ENCODE measurements at places on chromosomes 11 and 22. TPM values are rescaled to one million over a fixed set of nuclear protein-coding genes. Genes with fewer than 3 reads are reported as not detected.

Gene RELT
- total RNA-seq = 13.2 TPM

Gene CCDC87
- 0.33 TPM for total RNA-seq

Gene HEPHL1
- not detected for total RNA-seq

DNA sequence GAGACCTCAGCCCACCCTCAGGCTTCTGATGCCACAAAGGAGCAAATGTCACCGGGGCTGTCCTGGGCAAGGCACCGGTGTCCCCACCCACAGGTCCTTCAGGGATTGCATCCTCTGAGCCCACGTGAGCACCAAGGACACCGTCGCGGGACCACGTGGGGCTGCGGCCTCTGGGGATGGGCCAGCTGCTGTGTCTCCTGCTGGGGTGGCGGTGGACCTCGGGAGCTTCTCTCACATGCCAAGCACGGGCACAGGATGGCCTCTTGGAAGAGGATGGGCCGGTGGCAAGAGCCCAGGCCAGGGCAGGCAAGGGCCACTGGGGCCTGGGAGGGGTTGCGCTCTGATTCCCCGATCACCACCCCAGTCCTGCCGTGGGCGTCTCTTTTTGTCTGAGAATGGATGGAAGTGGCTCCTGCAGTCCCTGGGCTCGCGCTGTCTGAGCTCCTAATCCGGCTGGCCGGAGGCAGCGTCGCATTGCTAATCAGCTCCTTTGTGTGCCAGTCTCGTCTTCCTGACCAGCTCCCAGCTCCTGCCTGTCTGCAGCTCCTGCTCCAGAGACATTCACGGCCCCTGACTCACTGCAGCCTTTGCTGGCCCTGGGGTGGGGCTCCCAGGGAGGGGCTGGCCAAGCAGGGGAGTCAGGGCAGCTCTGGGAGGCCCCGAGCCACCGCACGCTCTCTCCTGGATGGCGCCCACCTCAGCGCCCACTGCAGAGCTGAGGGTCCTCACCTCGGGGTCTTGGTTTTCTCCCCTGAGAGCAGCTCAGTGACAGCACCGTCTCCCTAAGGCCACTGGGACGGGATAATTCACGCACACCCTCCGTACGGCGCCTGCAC is 146.7 kb downstream of the CTTN start:
- H3K4me3 ChIP-seq = no peak overlapping the region
- H3K36me3 ChIP-seq = no peaks in the 10 kb centered on the region
- H3K27me3 ChIP-seq = no peaks in the 10 kb centered on the region
- peak; percentile 52 for DNase-seq

- no peaks in the 10 kb centered on the region for H3K4me1 ChIP-seq
- no peaks in the 10 kb centered on the region for H3K36me3 ChIP-seq
- no peak overlapping the region for H3K4me3 ChIP-seq
- no peak for DNase-seq
- no peak overlapping the region for H3K27ac ChIP-seq
Measured at GRCh38 chr11:23577296-23577695, 717.0 kb upstream of the CCDC179 start.

GRCh38 chr11:60993615-60994014 is 22.1 kb downstream of the CD6 start:
- no peaks in the 10 kb centered on the region for H3K36me3 ChIP-seq
- no peak overlapping the region for H3K4me3 ChIP-seq
- DNase-seq = no peak
- H3K4me1 ChIP-seq = no peaks in the 10 kb centered on the region
- no peaks in the 10 kb centered on the region for H3K27me3 ChIP-seq

- H3K4me1 ChIP-seq = peaks cover 3% of the 10 kb centered on the region
- no peak for DNase-seq
- no peaks in the 10 kb centered on the region for H3K27me3 ChIP-seq
Measured at GRCh38 chr11:128711136-128711535, 17.3 kb downstream of the FLI1 start.

DNA sequence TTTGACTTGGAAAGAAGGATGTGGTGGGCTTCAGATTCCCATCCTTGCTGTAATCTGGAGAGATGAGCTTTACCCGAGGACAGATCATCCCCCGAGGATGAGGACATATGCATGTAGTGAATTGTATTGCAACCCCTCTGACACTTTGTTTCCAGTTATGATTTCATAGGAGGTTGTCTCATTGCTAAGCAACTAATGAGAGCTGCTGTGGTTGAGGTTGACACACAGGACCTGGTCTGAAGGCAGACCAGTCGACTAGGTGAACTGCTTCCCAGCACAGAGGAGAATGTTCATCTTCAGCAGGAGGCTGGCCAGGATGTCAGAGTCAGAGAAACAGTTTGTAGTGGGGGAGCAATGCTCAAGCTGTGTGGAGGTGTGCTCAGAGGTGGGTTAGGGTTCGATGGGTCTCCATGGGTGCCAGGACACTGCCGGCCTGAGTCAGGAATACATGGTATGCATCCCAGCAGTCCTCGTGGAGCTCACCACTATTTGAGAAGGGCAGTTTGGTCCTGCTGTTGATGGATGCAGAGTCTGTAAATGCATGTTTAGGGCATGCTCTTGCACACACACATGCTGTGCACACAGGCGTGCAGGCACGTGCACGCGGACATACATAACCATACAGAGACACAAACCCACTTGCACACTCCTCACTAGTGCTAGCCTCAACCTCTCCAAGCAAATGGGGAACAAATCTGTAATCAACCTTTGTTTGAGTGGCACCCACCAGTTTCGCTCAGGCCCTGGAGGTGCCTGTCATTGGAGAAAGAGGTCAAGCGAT is 153.7 kb downstream of the TBC1D22A start:
- H3K27ac ChIP-seq = no peak overlapping the region
- no peak overlapping the region for H3K4me3 ChIP-seq
- peaks cover 2% of the 10 kb centered on the region for H3K36me3 ChIP-seq
- H3K4me1 ChIP-seq = no peaks in the 10 kb centered on the region

Gene BUD13
- total RNA-seq = 12.9 TPM

- no peaks in the 10 kb centered on the region for H3K27me3 ChIP-seq
- peaks cover 2% of the 10 kb centered on the region for H3K4me1 ChIP-seq
- no peaks in the 10 kb centered on the region for H3K36me3 ChIP-seq
- H3K27ac ChIP-seq = no peak overlapping the region
- DNase-seq = no peak
- H3K4me3 ChIP-seq = no peak overlapping the region
Measured at GRCh38 chr22:40240686-40241085, 63.0 kb downstream of the TNRC6B start.

GRCh38 chr11:77406396-77406795 is 67.5 kb downstream of the PAK1 start:
- no peak for DNase-seq
- no peaks in the 10 kb centered on the region for H3K36me3 ChIP-seq
- H3K4me1 ChIP-seq = peaks cover 9% of the 10 kb centered on the region
- no peaks in the 10 kb centered on the region for H3K27me3 ChIP-seq
- no peak overlapping the region for H3K4me3 ChIP-seq

DNA sequence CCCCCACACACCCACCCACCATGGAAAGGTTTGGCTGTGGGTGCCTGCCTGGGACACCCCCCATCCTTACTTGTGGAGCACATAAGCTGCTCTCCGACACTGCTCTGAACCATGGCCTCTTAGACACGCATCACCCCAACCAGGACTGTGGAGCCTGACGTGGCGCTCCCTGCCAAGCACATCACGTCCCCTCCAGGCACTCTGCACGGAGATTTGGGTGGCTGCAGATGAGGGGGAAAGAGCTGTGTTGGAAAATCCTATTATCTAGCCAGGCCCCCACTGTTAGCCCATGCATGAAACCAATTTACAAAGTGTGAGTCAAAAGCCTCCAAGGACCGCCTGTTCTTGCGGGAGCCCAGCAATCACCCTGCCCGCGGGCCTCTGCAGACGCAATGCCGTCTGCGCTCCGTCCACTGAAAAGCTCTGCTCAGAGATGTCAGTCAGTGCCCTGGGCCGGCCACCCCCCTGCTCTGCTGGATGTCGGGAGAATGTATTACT is 163.4 kb upstream of the NECTIN1 start:
- no peaks in the 10 kb centered on the region for H3K27me3 ChIP-seq
- no peak overlapping the region for H3K27ac ChIP-seq
- no peaks in the 10 kb centered on the region for H3K36me3 ChIP-seq
- H3K4me1 ChIP-seq = no peaks in the 10 kb centered on the region
- DNase-seq = no peak

DNA sequence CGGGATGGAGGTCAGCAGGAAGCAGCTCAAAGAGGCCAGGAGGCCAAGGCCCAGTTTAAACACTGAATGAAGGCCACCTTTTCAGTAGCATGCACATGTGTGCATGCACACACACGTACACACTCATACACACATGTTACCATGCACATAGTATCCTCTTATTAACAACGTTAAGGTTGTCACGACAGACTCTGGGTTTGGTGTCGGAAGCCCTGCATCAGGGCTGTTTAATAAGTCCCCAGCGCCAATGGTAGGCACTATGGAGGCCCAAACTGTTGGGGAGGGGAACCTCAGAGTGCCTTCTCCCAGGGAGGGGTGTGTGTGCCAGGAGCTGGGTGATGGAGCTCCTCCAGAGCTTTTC is 39.5 kb upstream of the ADA2 start:
- no peaks in the 10 kb centered on the region for H3K4me1 ChIP-seq
- DNase-seq = no peak
- H3K36me3 ChIP-seq = no peaks in the 10 kb centered on the region
- no peaks in the 10 kb centered on the region for H3K27me3 ChIP-seq
- no peak overlapping the region for H3K27ac ChIP-seq

Gene MOGAT2
- total RNA-seq = not detected

DNA sequence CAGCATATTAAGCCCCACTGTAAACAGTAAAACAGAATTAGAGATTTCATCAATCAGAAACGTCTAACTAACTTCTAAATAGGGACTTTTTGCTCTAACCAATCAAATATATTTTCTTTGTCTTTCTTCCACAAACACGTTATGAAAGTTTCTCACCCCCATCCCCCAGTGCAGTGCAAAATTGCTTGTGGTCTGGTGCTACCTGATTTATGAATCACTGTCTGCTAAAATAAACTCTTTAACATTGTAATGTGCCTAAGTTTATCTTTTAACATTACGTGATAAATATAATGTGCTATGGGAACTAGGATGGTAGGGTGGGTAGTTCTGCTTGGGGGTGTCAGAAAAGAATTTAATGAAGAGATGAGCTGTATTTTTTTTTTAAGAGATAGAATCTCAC is 47.3 kb upstream of the SLC5A1 start:
- no peak overlapping the region for H3K27ac ChIP-seq
- no peaks in the 10 kb centered on the region for H3K4me1 ChIP-seq
- H3K4me3 ChIP-seq = no peak overlapping the region
- no peaks in the 10 kb centered on the region for H3K27me3 ChIP-seq

GRCh38 chr11:45156201-45156600 is 9.8 kb downstream of the PRDM11 start:
- no peaks in the 10 kb centered on the region for H3K4me1 ChIP-seq
- H3K4me3 ChIP-seq = no peak overlapping the region
- no peaks in the 10 kb centered on the region for H3K27me3 ChIP-seq
- peak; percentile 41 for DNase-seq
- H3K27ac ChIP-seq = no peak overlapping the region
- no peaks in the 10 kb centered on the region for H3K36me3 ChIP-seq

DNA sequence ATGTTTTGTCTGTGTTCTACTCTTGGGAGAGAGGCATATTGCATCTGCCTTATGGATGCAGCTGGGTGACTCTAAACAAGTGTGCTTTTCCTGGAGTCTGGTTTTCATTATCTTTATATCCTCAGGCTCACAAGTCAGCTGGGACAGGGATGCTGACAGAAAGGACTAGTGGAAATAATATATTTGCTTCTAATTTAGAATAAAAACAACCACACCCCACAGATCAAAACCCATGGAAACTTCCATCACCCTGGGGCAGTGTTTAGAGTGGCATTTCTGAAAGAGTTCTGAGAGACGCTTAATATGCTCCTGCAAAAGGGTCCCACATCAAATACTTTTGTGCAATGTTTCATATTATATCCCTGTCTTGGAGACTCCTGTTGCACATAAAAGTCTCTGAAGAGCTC is 20.8 kb downstream of the KCNE3 start:
- no peaks in the 10 kb centered on the region for H3K4me1 ChIP-seq
- no peaks in the 10 kb centered on the region for H3K36me3 ChIP-seq
- DNase-seq = no peak
- H3K27me3 ChIP-seq = no peaks in the 10 kb centered on the region

Gene SLC22A12
- not detected for total RNA-seq

Gene CD248
- total RNA-seq = 118 TPM

Gene SLC22A6
- total RNA-seq = not detected

DNA sequence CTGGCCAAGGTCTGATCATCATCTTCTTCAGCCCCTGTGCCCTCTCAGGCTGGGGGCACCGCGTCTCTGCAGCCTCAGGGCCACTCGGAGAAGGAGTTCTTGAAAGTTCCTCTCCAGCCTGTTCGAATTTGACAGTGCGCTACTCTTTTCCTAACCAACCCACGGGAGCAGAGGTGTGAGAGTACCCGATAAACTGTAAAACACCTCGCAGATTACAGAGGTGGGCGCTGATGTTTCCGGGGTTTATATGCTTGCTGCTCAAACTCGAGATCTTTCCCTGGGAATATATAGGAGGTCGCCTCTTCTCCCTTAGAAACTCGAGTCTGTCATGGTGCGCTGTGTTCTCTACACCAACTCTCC is 515 bp downstream of the CTR9 start:
- H3K27ac ChIP-seq = no peak overlapping the region
- peak overlapping the region; percentile 84 for H3K4me3 ChIP-seq
- no peaks in the 10 kb centered on the region for H3K36me3 ChIP-seq
- DNase-seq = no peak
- H3K27me3 ChIP-seq = no peaks in the 10 kb centered on the region
- H3K4me1 ChIP-seq = no peaks in the 10 kb centered on the region

GRCh38 chr11:122141725-122142124 is 25.7 kb upstream of the BLID start:
- H3K27me3 ChIP-seq = no peaks in the 10 kb centered on the region
- H3K27ac ChIP-seq = no peak overlapping the region
- H3K4me3 ChIP-seq = no peak overlapping the region
- no peak for DNase-seq
- H3K4me1 ChIP-seq = peaks cover 3% of the 10 kb centered on the region

GRCh38 chr11:78564490-78565467 is 9.9 kb downstream of the NARS2 start:
- no peaks in the 10 kb centered on the region for H3K27me3 ChIP-seq
- H3K4me1 ChIP-seq = peaks cover 4% of the 10 kb centered on the region
- H3K36me3 ChIP-seq = no peaks in the 10 kb centered on the region
- H3K4me3 ChIP-seq = no peak overlapping the region
- no peak overlapping the region for H3K27ac ChIP-seq

DNA sequence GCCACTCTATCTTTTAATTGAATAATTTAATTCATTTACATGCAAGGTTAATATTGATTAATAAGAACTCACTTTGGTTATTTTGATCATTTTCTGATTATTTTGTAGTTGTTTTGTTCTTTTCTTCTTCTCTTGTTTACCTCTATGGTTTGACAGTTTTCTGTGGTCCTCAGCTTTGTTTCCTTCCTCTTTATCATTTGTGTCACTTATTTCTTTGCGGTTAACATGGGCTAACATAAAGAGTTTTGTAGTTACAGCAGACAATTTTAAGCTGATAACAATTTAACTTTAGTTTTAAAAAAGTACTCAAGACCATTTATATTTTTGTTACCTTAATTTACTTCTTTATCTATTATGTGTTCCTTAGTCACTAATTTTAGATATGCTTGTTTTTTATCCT is 1032.8 kb upstream of the RAG2 start:
- no peaks in the 10 kb centered on the region for H3K4me1 ChIP-seq
- H3K36me3 ChIP-seq = no peaks in the 10 kb centered on the region
- DNase-seq = no peak
- no peaks in the 10 kb centered on the region for H3K27me3 ChIP-seq

Gene ATP6V1E1
- 116 TPM for total RNA-seq

- peaks cover 2% of the 10 kb centered on the region for H3K27me3 ChIP-seq
- no peak within 1 kb of the TSS for H3K27ac ChIP-seq
Measured at GRCh38 chr11:59426361-59427067, at the start of gene OR5A2. OR5A2 (minus strand) TSS chr11:59426413; CDS start chr11:59422953, 3,460 bp downstream.
